ENCODE measurements at places on chromosomes 4 and X. TPM values are rescaled to one million over a fixed set of nuclear protein-coding genes. Genes with fewer than 3 reads are reported as not detected.

GRCh38 chrX:148049441-148049840 lies 68.3 kb downstream of the FMR1NB start:
- peak; percentile 90 for DNase-seq

DNA sequence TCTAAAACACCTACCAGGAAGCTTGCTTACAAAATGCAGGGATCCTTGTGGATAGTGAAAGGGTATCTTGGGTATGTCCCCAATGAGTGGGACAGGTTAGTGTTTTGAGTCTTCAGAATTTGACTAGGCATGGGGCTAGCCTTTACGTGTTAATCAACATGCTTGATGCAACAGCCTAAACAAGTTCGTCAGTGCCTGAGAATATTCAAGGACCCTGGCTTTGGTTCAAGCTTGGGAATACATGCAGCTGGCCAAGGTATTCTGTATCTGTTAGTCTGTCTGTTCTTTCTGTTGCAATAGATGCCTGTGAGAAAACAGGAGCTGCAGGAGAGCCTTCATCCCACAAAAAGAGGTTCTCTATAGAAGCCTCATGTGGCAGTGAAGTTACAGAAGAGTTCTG lies 149.5 kb downstream of the CCNG2 start:
- no peak for DNase-seq

- no peak for DNase-seq
These were observed 130.0 kb downstream of the SOWAHB start for GRCh38 chr4:76767983-76768382.

GRCh38 chrX:154855256-154855655 lies 20.8 kb upstream of the SMIM9 start:
- no peak for DNase-seq

DNA sequence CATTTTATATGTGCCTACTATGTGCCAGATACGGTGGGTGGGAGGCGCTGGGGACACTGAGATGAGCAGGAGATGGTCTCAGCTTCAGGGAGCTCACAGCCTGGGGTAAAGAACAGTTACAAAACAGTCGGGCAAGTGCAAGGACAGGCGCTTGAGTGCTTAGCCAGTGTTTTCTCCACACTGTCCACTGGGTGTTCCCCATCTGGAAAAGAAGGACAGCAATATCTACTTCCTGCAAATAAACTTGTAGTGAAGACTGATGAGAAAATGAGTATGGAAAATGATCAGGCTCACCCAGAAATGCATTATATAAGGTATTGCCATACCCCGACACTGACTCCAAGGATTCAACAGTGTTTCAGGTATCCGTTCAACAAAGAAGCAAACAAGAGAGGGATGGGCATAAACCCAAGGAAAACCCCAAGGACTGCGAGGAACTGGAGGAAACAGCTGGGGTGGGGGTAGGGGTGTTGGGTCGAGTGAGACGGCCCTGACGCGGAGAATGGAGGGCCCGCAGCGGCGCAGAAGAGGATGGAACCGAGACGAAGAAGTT lies 835 bp downstream of the TMEM185A start:
- no peak for DNase-seq

- DNase-seq: no peak
These were observed 3.8 kb downstream of the SH3D19 start for GRCh38 chr4:151321586-151321985.

DNA sequence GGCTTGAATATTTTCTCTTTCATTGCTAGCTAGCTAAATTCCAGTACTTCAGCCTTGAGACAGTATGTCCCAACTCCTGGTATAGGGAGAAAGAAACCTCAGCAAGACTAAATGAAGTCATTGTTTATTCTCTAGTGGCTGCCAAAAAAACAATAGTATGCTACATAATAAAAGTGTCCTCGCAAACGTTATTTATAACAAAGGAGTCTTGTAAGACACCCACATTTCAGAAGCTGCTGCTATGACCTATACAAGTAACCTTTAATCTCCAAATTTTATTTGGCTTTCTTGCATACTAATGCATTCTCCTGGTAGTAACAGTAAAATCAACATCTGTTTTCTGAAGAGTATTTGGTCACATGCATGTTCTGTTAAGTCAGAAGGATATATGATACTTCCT lies 28.8 kb downstream of the NEK1 start:
- no peak for DNase-seq

- DNase-seq: no peak
These were observed 638.9 kb downstream of the MID1IP1 start for GRCh38 chrX:39439906-39440798.

DNA sequence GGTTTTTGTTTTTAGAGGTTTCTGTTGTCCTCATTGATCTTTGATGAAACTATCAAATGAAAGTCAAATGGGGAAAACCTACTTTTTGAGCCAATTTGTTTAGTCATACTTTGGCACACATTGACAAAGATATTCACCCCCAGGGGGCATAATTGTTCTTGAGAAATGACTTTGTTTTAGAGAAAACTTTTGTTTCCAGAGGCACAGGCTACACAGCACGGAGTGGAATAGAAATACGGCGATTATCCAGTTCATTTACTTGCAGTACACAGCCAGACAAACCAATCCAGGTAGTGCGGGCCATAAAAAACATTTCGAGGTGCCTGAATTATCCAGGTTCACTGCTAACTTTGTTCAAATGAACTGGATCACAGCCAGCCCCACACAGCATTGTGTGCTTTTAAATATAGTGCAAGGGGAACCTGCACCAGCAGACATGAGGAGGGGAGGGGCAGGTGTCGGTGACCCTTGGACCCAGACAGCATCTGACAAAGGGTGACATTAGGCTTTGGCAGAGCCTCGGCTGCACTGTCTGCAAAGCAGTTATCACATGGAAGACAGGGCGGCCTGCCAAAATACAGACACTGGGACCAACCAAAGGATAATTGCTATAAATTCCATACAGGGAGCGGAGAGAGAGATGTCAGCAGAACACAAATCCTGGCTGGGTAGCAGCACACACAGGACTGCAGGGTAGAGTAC lies 179.6 kb upstream of the NOCT start:
- DNase-seq: no peak

GRCh38 chr4:104971462-104971861 lies 175.2 kb upstream of the TET2 start:
- no peak for DNase-seq

C4orf50 gene
- polyA plus RNA-seq: 2.9 TPM

TXK gene
- 1.7 TPM for polyA plus RNA-seq

NKX6-1 gene
- 11.7 TPM for polyA plus RNA-seq

FAM184B gene
- 11.7 TPM for polyA plus RNA-seq

FRAS1 gene
- polyA plus RNA-seq: 10.9 TPM

UGT2B7 gene
- polyA plus RNA-seq: 0.32 TPM

CLDN22 gene
- 1.6 TPM for polyA plus RNA-seq
